Cortex of kidney (tissue), 1 donor: ENCODE measurements at places on chromosomes 11 and 22.

DNA sequence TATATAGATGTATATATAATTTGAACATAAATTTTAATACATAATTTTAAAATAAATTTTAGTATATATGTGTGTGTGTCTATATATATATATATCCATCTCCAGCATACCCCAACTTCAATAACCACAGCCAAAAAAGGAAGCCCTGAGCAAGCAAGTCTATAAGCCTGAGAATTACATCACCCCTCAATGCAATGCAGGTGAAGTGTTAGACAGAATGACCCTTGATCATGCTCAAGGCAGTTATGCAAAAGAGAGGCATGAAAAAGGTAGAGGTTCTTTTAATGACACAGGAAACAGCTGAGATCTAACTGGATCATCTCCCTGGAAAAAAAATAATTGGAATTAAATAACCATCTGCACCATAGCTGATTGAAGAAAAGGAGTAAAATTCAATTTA is 557.9 kb upstream of the ANO5 start:
- no peak for DNase-seq

GRCh38 chr11:71279916-71280645 is 27.7 kb upstream of the SHANK2 start:
- no peak for DNase-seq

- no peak for DNase-seq
Measured at GRCh38 chr11:121231576-121232278, 60.8 kb upstream of the SC5D start.

GRCh38 chr22:37748659-37749058 is 51.8 kb downstream of the TRIOBP start:
- no peak for DNase-seq

- no peak for DNase-seq
Measured at GRCh38 chr22:50292643-50293440, 14.6 kb downstream of the PLXNB2 start.

DNA sequence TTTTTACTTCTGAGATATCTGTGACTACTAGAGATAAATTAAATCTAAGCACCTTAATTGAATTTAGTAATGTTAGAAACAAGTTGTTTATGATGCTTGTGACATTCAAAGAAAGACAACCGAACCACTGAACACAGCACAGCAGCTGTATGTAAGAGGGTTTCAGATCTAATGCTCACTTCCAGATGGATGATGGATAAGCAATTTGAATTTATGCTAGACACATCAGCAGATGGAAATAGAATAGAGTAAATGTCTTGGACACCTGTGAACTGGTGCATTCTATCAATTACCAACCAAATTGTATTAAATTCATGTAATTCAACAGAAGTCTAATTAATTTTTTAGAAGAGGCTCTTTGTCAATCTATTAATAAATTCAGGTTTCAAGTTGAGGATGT is 306.3 kb downstream of the CNTN5 start:
- no peak for DNase-seq

DNA sequence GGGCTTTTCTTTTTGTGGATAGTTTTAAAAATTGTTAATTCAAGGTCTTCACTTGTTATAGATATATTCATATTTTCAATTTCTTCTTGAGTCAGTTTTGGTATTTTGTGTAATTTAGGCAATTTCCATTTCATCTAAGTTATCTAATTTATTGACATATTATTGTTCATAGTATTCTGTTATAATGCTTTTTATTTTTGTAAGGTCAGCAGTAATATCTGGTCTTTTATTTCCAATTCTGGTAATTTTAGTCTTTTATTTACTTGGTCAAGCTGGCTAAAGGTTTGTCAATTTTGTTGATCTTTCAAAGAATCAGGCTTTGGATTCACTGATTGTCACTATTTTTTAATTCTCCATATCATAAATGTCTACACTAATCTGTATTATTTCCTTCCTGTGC is 60.1 kb downstream of the HORMAD2 start:
- no peak for DNase-seq

DNA sequence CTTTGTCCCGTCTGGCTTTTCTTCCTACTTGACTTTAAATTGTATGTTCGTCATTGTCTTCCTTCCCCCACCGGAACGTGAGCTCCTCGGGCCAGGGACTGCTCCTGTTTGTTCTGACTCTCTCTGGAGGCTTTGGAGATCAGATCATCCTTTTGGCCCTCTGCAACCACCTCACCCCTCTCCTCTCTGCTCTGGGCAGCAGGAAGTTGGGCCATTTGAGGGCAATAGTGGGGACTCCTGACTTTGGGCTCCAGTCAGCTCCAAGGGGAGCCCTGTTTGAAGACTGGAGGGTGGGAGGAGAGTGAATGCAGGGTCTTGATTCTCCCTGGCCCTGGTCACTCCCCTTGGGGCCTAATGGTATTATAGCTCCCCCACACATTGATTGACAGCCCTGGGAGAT is 186.3 kb upstream of the B3GAT1 start:
- DNase-seq, result no peak

DNA sequence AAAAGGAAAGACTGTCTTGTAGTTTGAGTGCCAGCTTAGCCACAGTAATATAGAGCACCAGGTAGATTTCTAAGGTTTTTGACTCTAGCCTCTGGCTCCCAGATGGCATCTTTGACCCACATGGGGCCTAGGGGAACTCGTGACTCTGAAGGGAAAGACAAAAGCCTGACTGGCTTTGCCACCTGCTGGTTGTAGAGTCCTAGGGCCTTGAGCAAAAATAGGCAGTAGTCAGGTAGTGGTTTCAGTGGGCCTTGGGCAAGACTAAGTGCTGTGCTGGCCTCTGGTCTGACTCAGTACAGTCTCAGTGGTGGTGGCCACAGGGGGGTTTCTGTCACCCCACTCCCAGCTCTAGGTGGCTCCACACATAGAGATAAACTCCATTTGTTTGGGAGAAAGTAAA is 349.4 kb downstream of the FAM181B start:
- no peak for DNase-seq

DNA sequence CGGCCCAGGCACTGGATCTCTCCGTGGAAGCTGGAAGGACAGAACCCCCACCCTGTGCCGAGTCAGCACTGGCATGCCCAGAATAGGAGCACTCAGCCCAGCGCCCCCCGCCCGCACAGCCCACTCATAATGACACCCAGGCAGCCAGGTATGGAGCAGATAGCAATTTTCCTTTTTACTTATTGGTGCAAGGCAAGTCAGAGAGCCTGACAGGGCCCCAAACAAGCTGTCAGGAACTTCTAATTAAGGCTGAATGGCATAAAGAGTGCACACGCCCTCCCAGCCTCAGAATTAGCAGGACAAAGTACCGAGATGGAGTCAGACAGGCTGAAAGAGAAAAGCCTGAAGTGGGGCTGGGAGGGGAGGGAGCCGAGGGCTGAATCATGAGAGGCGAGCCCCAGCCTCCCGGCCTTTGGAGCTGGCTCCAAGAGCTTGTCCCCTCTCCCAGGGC is 76.9 kb downstream of the DSCAML1 start:
- DNase-seq, result no peak

GRCh38 chr22:49737101-49737551 is 90.5 kb downstream of the BRD1 start:
- DNase-seq, result no peak

- DNase-seq, result no peak
Measured at GRCh38 chr11:104163100-104164027, 583 bp downstream of the PDGFD start.

DNA sequence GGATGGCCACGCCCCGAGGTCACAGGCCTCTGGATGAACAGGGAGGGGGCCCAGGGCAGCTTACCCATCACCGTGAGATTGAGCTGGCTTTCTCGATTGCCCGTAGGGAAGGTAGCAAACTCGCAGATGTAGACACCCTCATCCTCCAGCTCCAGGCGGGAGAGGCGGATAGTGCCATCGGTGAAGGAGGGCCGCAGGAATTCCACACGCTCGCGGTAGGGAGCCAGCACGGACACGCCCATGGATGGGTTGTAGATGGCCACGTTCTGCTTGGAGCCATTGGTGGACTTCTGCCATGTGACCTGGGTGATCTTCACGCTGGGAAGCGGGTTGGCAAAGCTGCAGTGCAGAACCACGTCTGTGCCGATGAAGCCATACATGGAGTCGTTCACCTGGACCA is 50.6 kb downstream of the NECTIN1 start:
- no peak for DNase-seq

GRCh38 chr11:33668468-33668825 is 32.2 kb downstream of the C11orf91 start:
- DNase-seq, result no peak

DNA sequence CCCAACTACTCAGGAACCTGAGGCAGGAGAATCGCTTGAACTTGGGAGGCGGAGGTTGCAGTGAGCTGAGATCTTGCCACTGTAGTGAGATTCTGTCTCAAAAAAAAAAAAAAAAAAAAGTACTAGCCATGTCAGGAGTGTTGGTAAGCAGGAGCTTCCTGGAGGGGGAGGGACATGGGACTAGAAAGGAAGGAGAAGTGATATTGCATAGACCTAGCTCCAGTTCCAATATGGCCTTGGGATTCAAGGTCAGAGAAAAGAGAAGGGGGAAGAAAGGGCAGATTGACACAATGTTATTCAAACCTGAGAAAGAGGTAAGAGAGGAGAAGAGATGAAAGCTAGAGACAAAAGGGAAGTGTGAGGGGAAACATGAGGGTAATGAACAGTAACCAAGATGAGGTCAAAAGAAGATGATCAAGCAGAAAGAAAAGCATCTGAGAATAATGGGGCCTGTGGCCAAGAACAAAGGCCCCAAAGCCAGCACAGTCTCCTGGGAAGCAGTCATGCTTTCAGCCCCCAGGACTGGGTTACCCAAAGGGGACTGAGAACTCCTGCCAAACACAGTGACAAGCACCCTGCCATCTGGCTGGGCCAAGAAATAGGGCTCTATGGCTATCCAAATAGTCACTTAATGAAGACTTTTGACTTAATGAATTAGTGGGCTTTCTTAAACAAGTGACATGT is 51.7 kb upstream of the FTH1 start:
- DNase-seq, result no peak

DNA sequence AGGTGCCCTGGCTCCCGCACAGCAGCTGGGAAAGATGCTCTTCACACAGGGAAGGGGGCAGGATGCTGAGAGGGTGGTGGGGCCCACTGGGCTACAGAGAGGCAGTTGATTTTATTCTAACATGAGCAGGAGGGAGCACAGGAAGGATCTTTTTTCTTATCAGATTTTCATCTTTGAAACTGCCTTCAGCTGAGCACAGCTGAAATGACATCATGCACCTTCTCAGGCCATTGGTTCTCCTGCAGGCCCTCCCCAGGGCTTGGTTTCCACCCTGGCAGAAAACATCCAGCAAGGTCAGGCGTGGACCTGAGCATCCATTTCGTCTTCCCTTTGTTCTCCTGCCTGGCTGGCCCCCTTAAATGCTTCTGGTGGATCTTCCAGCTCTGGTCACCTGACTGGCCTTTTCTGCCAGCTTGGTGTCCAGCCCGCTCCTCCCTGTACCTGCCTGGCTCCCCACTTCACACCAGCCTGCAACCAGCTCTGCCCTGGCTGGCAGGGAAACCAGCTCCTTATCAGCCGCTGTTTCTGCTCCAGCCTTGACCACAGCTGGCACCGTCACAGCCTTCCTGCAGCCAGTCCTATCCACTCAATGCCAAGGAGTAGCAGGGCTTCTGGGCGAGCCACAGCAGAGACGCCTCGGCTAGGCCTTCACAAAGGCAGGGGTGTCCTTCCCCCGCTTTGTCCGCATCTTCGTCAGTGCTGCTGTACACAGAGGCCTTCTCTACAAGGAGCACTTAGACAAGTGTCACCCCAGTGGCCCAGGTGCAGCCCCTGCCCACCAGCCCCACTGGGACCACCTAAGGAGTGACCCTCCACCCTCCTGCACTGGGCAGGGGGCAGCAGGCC is 36.5 kb downstream of the TOM1 start:
- DNase-seq, result no peak

- no peak for DNase-seq
Measured at GRCh38 chr22:44927463-44928135, 82.2 kb downstream of the PHF21B start.

- DNase-seq, result no peak
Measured at GRCh38 chr11:57513911-57514537, 1.5 kb downstream of the SLC43A1 start.

DNA sequence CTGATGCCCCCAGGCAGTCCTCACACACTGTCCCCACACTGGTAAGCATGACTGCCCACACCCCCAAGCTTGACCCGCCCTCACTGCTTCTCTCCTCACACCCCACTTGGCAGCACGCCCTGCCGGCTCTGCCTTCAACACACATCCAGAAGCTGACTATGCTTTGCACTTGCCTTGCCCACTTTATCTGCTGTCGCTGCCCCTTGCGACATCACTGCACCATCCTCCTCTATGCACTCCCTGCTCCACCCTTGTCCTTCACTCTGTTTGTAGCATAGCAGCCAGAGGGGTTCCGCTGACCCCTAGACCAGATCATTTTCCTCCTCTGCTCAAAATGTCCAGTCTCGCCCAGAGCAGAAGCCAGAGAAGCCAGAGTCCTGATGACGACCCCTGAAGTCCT is 25.3 kb upstream of the SLC25A1 start:
- no peak for DNase-seq

DNA sequence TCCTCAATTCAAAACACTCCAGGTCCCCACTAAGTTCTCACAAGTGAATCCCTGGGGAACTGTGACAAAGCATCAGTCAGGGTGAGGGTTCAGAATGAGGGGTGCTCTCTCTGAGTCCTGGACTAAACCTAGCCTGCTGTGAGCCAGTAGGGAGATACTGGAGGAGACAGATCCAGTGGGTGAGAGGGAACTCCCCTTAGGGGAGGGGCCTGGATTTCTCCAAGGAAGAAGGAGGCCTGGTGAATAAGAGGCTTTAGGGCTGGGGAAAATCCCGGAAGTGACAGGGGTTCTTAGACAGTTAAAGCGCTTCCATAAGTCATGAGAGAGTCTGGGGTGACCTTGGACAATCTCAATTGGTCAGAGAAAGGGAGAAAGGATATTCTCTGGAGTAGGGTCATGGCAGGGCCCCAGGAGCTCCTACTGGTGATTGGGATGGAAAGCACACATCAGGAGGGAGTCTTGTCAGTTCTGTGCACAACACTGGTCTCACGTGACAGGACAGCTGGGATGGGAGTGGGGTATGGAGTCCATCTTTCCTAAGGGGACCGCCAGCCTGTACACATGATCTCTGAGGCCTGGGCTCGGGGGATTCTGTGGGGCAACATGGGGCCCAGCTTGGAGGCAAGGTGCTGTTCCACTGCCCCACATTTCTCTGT is 1.5 kb downstream of the TBC1D10A start:
- no peak for DNase-seq

DNA sequence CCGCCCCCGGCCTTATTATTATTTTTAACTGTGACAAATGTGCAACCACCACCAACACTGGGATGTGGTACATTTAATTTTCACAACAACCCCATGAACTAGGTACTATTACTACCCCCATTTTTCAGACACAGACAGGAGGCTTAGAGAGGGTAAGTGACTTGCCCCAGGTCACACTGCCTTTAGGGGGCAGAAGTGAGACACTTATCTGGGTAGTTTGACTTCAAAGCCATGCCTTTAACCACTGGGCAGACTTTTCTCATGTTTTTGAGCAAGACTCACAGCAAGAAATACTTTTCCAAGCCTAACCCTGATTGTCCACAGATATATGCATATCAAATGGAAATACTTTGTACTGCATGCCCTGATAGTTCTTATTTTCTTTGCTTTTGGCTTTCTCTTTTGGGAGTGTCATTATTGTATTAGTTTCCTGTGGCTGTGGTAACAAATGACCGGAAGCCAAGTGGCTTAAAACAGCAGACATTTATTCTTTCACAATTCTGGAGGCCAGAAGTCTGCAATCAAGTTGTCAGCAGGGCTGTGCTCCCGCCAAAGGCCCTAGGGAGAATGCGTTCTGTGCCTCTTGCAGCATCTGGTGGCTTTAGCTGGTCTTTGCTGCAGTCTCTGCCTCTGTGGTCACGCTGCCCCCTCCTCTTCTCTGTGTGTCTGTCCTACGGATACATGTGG is 110.8 kb downstream of the GRIK4 start:
- DNase-seq, result no peak
